ENCODE measurements at places on chromosomes 16 and 17. TPM values are rescaled to one million over a fixed set of nuclear protein-coding genes. Genes with fewer than 3 reads are reported as not detected.

AARS1 gene
- total RNA-seq, result 86.3 TPM

CPHXL2 gene
- not detected for total RNA-seq

TBC1D3I gene
- not detected for total RNA-seq

DNA sequence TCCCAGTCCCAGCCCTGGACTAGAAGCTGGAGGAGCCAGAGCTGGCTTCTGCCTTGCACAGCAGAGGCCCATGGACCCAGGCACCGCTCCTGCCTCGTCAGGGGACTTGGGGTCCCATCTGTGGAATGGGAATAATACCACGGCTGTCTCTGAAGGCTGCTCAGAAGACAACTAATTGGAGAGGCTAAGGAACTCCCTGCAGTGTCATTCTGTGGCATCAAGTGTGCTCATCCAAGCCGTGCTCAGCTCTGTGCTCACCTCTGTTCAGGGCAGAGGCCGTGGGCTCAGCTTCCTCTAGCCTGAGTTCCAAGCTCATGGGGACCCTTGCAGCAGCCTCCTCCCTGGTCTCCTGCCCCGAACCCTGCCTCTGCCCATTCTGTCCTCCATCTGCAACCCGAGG lies 31.8 kb downstream of the BEAN1 start:
- no peak for DNase-seq

DNA sequence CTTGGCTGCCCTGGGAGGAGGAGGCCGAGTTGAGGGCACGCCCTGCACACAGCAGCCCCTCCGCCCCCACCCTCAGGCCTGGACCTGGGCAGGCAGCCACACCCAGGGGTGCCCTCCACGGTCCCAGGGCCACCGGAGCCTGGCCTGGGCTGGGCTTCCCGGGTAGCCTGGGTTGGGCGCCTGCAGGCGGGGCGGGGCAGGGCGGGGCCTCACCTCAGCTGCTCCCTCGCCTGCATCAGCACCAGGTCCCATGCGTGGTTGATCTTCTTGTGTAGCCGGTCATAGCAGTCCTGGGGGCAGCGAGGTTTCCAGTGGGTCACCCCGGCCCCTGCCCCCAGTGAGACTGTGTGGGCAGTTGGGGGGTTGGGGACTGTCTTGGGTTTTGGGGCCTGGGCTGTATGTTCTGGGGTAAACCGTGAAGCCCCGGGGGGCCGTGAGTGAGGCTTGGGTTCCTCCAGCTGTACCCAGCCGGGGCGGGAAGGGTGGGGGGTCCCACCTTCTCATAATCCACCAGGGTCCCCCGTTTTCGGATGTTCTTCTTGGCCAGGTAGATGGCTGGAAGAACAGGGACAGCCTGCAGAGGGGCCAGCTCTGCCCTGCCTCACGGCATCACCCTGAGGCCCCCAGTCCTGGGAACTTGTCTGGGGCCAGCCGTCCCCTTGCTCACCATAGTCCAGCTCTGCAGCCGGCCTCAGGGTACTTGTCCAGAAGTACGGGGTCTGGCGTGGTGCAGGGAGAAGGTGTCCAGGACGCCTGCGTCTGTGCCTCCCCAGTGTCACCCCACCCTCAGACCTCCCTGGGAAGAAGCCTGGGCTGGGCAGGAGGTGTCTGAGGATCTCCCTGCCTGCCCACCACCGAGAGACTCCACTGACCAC lies 2.0 kb downstream of the RGS11 start:
- no peak for DNase-seq

DNA sequence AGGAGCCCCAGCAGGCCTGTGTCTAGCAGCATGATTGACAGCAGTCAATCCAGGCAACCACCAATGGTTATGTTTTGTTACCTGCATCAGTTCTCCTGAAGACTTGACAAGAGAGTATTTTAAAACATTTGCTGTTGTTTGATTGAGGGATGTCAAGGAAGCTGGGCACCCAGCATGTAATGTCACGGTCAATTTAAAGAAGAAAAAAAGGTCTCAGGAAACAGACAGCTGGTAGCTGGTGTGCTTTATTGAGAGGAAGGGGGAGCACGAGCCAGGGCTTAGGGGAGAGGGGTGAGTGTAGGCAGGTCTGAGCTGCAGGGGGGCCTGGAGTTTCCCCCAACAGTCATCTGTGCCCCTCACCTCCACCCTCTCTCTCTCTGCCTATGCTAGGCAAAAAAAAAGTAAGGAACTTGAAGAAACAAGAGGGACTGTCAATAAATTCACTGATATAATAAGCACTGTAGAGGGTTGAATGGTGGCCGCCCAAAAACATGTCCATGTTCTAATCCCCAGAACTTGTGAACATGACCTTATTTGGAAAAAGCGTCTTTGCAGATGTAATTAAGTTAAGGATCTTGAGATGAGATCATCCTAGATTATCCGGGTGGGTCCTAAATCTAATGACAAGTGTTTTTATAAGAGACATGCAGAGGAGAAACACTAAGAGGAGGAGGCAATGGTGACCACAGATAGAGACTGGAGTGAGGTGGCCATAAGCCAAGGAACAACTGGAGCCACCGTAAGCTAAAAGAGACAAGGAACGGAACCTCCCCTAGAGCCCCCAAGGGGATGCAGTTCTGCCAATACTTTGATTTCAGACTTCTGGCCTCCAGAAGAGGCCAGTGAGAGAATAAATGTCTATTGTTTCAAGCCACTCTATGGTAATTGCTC lies 14.5 kb downstream of the TSPOAP1 start:
- peak; percentile 23 for DNase-seq
